ENCODE measurements at places on chromosomes 4 and X.

- DNase-seq: no peak
Measured at GRCh38 chr4:156656896-156657295, 314.7 kb downstream of the PDGFC start.

- DNase-seq: no peak
Measured at GRCh38 chr4:73589261-73589847, 30.9 kb downstream of the RASSF6 start.

- DNase-seq: no peak
Measured at GRCh38 chr4:101284546-101284945, 62.8 kb downstream of the PPP3CA start.

DNA sequence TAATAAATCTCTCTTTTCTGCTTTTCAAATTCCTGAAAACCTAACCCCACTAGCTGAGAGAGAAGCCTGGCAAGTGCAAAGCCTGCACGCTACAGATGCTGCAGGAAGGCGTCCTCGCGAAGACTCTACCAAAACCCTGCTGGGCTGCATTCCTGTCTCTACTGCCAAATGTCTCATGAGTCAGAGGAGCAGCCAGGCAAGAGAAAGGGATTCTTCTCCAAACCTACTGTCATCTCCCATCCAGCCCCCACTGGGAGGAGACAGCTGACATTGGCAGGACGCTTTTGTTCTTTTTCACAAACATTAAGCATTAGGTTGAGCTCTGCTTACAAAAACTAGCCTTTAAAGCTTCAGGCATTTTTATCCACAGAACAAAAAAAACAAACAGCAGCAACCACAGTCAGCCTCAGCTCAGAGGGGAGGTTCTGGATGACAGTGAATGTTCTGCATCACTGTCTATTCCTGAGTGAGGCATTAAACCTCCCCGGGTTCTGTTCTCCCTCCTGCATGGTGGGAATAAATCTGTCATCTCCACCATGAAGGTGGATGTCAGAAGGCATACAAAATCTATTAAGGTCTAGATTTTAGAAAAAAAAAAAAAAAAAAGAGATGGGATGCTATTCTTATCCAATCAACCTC lies 18.0 kb downstream of the CRMP1 start:
- DNase-seq: no peak

GRCh38 chr4:2689825-2690700 lies 66.1 kb downstream of the TNIP2 start:
- DNase-seq: peak; percentile 9

DNA sequence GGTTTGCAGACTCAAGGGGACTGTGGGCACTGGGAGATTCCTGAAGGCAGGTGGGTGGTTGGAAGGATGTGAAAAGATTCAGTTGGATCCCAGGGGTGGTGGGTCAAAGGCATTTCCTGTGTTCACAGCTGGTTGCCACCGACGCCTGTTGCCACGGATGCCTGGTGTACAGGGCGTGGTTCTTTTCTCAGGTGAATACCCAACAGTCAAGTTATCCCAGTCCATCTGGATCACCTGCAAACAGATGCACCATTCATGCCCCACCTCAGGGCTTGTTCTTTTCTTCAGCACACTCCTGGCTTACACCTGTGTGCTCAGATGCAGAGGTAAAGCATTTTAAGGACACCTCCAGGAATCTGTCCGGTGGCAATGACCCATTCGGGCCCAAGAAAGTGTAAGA lies 55.8 kb upstream of the SHOX start:
- no peak for DNase-seq

- DNase-seq: no peak
Measured at GRCh38 chrX:50100188-50100587, 100.6 kb downstream of the AKAP4 start.

GRCh38 chrX:19629541-19629940 lies 114.2 kb upstream of the MAP3K15 start:
- DNase-seq: no peak

DNA sequence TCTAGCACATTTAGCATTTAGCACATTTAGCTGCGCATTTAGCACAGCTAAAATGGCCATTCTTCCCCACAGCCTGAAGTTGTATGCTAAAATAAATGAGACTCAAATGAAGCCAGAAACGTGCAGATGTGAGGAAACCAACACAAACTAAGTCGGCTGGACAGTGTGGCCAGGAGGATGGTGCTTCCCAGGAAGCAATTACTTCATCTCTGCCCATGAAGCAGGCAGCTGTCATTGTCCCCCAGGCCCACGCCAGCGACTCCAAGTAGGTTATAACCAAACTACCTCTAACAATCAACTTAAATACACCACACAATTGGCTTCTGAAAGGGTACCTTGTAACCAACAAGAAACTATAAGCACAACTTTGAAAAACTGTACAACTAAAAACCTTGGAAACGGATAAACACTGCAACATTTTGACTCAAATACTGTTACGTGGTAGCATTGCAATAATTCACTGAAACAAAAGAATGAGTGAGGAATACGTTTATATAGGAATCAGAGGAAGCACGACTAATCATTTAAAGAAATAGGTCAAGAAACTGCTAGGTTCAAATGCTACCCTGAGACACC lies 39.2 kb downstream of the AFAP1 start:
- DNase-seq: no peak

GRCh38 chrX:43566170-43566569 lies 89.9 kb upstream of the MAOA start:
- no peak for DNase-seq

DNA sequence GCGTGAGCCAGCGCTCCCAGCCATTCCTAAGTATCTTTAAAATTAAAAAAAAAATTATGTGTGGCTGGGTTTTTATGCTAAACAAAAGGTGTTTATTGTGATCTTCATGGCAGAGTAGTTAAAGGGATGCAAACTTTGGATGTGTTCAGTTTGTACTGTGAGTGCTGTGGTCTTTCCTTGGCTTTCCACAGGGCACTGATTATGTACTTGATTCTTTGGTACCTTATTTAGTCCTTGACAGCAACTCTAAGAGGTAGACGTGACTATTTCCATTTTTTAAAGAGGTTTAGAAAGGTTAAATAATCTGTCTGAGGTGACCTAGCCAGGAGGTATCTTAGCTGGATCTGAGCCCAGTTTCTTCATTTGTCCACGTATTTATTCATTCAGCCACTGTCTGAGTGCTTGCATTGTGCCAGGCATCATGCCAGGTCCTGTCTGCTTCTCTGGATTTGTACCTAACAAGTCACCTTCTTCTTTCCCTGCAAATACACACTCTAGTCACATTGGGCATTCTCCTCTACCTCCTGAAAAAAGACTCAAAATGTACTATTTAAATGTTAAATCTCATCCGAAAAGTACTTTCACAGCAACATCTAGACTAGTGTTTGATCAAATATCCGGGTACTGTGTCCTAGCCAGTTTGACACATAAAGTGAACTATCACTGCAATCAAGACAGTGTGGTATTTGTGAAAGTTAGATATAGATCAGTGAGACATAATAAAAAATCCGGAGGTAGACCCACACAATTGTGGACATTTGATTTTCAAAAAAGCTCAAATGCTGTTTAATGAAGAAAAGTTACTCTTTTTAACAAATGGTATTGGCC lies 31.5 kb downstream of the WWC2 start:
- no peak for DNase-seq

GRCh38 chr4:3786196-3786869 lies 20.1 kb downstream of the ADRA2C start:
- DNase-seq: no peak

GRCh38 chrX:55489314-55490009 lies at the start of gene USP51:
Gene USP51, minus strand, starts transcription at chrX:55489848. Its CDS starts 909 bp downstream, at chrX:55488939.
- peak; percentile 49 for DNase-seq

- DNase-seq: no peak
Measured at GRCh38 chr4:37687194-37687562, 1.0 kb upstream of the RELL1 start.

- DNase-seq: peak; percentile 14
Measured at GRCh38 chr4:177441061-177441802, 1.0 kb downstream of the AGA start.

- no peak for DNase-seq
Measured at GRCh38 chrX:20056704-20057103, 60.0 kb downstream of the MAP7D2 start.

GRCh38 chr4:155582971-155583437 lies 83.6 kb upstream of the GUCY1A1 start:
- DNase-seq: no peak

DNA sequence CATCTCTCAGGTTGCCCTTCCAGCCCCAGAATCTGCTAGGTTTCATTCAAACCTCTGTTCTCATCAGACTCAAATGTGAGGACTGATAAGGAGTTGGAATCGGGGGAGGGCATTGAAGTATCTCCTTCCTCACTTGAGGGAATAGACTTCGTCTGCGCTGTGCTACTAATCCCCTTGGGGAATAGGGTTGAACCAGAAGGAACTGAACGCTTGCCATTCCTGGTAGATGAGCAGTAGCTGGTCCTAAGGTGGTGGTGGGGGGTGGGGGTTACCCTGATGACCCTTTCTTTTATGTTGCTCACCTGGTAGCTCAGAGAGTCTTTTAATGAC lies 692 bp upstream of the SLC9A7 start:
- DNase-seq: no peak

GRCh38 chrX:19747652-19748610 lies 139.5 kb downstream of the SH3KBP1 start:
- DNase-seq: peak; percentile 82

- DNase-seq: no peak
Measured at GRCh38 chrX:8841911-8842310, 40.7 kb upstream of the FAM9A start.

GRCh38 chr4:70306076-70306475 lies 28.7 kb upstream of the CABS1 start:
- DNase-seq: no peak

- no peak for DNase-seq
Measured at GRCh38 chr4:165602621-165603020, 223.8 kb downstream of the CPE start.

- DNase-seq: no peak
Measured at GRCh38 chr4:59339631-59340030, 1860.5 kb upstream of the ADGRL3 start.

- DNase-seq: no peak
Measured at GRCh38 chr4:75696071-75696470, 22.9 kb upstream of the G3BP2 start.

- no peak for DNase-seq
Measured at GRCh38 chr4:57109411-57109846, 756 bp downstream of the IGFBP7 start.

All from CD4-positive, alpha-beta T cell treated with Interleukin-6 for 4 hours (primary cell).